ENCODE measurements at places on chromosomes 3 and 15. TPM values are rescaled to one million over a fixed set of nuclear protein-coding genes. Genes with fewer than 3 reads are reported as not detected.

DNA sequence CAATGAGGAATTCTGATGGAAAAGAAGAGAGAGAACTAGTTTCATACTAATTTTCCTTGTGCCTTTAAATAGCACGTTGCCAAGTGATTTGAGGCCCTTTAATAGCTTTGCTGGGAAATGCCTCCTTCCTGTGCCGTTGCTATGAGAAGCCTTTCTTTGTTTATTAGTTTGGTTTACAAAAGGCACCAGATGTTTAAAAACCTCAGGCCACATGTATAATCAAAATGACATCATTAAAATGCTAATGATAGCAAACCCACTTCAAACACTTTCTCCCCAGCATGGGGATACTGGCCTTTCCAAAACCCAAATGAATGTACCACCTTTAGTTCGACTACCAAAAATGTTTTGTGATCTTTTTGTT lies 50.0 kb upstream of the TBC1D23 start:
- no peaks in the 10 kb centered on the region for H3K36me3 ChIP-seq
- no peak overlapping the region for H3K27ac ChIP-seq
- no peak for DNase-seq

- H3K4me1 ChIP-seq: no peaks in the 10 kb centered on the region
- no peaks in the 10 kb centered on the region for H3K36me3 ChIP-seq
- H3K27me3 ChIP-seq: no peaks in the 10 kb centered on the region
- H3K4me3 ChIP-seq: no peak overlapping the region
- DNase-seq: no peak
- H3K27ac ChIP-seq: no peak overlapping the region
These were observed 505.1 kb downstream of the MECOM start for GRCh38 chr3:169158379-169158778.

GRCh38 chr3:72698154-72698917 lies 149.9 kb downstream of the SHQ1 start:
- H3K27ac ChIP-seq: no peak overlapping the region
- H3K4me3 ChIP-seq: no peak overlapping the region
- H3K36me3 ChIP-seq: no peaks in the 10 kb centered on the region
- H3K4me1 ChIP-seq: peaks cover 3% of the 10 kb centered on the region

DNA sequence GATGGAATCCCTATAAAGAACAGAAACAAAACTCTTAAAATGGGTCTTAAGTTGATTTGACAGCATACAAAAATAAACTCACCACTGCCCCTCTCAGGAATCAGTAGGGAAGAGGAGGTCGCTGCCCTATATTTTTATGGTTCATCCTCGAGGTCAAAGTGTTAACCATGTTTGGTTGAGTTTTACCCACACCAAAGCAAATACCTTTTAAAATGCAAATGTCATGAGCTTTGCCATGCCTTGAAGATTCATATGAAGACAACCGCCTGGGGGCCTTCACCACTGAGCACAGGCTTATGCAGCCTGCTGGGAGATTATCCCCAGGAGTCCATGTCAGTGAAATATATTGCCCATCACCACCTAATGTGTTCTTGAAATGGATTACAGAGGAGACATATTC lies 66.1 kb downstream of the GLB1 start:
- H3K27me3 ChIP-seq: no peaks in the 10 kb centered on the region
- H3K4me1 ChIP-seq: peaks cover 3% of the 10 kb centered on the region
- no peaks in the 10 kb centered on the region for H3K36me3 ChIP-seq
- no peak for DNase-seq
- no peak overlapping the region for H3K27ac ChIP-seq

- DNase-seq: no peak
- peaks cover 2% of the 10 kb centered on the region for H3K27me3 ChIP-seq
- no peak overlapping the region for H3K4me3 ChIP-seq
- H3K4me1 ChIP-seq: peaks cover 5% of the 10 kb centered on the region
These were observed 1.8 kb downstream of the LIMD1 start for GRCh38 chr3:45596290-45596791.

DNA sequence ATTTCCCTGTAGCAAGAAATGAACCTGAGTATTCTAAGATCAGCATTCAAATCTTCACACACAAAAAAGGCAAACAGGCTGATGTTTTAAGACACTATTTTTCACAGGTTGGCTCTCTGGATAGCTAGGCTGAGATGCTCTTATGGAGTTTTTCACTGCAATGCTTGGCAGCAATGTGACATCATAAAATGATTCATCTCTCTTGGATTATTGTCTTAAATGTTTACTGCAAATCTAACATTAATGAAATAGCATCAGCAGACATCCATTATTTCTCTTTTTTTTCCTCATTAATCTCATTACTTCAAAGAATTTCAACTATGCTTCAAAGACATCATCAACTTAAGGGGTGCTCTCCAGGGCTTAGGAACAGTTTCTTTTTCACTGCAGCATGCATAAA lies 23.6 kb upstream of the SSUH2 start:
- no peak overlapping the region for H3K27ac ChIP-seq
- no peaks in the 10 kb centered on the region for H3K27me3 ChIP-seq
- no peak overlapping the region for H3K4me3 ChIP-seq
- H3K4me1 ChIP-seq: peaks cover 9% of the 10 kb centered on the region
- H3K36me3 ChIP-seq: peaks cover 13% of the 10 kb centered on the region
- no peak for DNase-seq

DNA sequence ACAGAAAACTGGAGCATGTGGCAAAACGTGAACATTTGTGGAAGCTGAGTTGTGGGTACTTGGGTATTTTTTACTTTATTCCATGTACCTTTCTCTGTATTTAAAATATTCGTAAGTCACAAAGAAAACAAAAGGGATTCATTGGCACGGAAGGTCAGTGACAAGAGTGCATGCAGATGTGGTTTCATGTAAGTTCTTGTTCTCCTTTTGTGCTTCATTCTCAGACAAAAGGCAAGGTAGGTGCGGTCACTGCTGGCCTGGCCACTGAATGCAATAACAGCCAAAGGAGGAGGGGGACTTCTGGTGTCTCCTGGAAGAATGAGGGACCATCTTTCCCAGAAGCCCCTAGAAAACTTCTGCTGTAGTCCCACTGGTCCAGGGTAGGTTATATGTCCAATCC lies 200.0 kb upstream of the TOPAZ1 start:
- H3K4me1 ChIP-seq: no peaks in the 10 kb centered on the region
- DNase-seq: no peak
- no peak overlapping the region for H3K4me3 ChIP-seq
- no peak overlapping the region for H3K27ac ChIP-seq
- H3K36me3 ChIP-seq: no peaks in the 10 kb centered on the region

DNA sequence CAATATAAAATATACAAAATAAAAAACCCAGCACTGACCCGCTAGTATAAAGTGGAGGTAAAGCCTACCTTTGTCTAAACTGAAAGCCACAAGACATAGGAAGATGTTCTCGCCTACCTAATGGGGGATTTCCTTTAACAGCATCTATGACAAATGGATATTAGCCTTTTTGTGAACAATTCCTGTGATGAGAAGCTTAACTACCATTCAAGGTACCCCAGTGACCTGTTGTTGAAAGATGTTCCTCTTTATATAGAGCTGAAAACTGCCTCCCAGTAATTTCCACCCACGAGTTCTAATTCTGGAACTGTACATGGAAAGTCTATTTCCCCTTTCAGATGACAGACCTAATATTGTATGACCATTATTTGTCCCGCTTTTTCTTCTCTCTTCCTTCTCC lies 109.8 kb upstream of the RASGRP1 start:
- no peaks in the 10 kb centered on the region for H3K36me3 ChIP-seq
- no peak overlapping the region for H3K4me3 ChIP-seq
- DNase-seq: no peak
- H3K4me1 ChIP-seq: no peaks in the 10 kb centered on the region
- no peak overlapping the region for H3K27ac ChIP-seq

GRCh38 chr3:176310641-176311040 lies 886.6 kb downstream of the TBL1XR1 start:
- DNase-seq: no peak
- no peaks in the 10 kb centered on the region for H3K36me3 ChIP-seq
- H3K4me3 ChIP-seq: no peak overlapping the region
- H3K27me3 ChIP-seq: no peaks in the 10 kb centered on the region
- H3K27ac ChIP-seq: no peak overlapping the region

DNA sequence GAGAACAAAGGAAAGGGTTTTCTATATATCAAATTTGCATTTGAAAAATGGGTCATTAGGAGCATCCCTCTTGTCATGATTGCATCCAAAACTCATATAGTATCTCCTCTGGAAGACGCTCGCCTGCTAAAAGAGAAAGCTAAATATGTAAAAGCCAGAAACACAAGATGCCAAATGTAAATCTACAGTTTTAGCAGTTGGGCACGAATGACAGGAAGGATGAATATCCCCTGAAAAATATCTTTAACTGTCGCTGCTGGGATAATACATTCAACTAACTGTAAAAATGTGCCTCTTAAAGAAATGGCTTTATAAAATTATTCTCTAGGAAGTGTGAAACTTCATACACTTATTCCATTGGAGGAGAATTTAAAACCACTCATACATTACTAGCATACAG lies 101.7 kb downstream of the DCLK3 start:
- no peaks in the 10 kb centered on the region for H3K4me1 ChIP-seq
- no peak overlapping the region for H3K4me3 ChIP-seq
- no peaks in the 10 kb centered on the region for H3K27me3 ChIP-seq
- DNase-seq: no peak
- no peak overlapping the region for H3K27ac ChIP-seq

DNA sequence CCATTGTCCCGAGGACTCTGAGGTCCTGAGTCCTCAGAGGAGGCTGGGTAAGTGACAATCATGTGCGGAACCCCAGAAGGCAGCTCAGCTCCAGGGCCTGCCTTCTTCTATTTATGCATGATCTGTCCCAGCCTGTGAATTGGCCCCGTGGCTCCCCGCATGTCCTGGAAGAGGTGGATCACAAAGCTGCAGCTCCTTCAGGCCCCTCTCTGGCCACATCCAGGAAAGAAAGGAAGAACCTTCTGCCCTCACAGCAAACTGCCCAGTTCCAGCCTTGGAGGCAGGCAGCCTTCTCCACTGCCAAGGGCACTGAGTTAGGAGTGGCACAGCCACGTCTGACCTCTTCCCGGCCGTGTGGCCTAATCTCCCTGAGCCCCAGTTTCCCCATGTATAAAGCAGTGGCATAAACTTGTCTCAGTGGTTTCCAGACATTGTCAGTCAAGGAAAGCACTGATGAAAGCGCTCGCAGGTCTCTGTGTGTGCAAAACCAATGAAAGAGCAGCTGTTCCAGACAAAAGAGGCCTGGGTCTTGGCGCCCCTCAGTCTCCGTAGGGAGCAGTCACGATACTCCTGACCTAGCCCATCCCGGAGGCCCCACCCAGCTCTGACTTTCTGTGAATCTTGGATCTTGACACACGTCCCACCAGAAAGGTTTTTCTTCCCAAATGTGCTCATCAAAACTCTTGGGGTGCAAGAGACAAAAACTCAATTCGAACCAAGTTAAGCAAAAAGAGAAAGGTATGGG lies 497.3 kb downstream of the SHQ1 start:
- peaks cover 4% of the 10 kb centered on the region for H3K27me3 ChIP-seq
- no peak overlapping the region for H3K4me3 ChIP-seq
- peaks cover 6% of the 10 kb centered on the region for H3K4me1 ChIP-seq
- no peaks in the 10 kb centered on the region for H3K36me3 ChIP-seq
- no peak for DNase-seq

Gene PTPN23
- 71.0 TPM for total RNA-seq

Gene ATOSA
- 37.8 TPM for total RNA-seq

Gene C3orf62
- 7.5 TPM for total RNA-seq

Gene GRAMD1C
- 2.1 TPM for total RNA-seq

Gene SPESP1
- total RNA-seq: not detected

Gene BUB1B
- total RNA-seq: 16.5 TPM

Gene HYAL1
- 0.96 TPM for total RNA-seq

Measured in glutamatergic neuron (in vitro differentiated cells).